ENCODE measurements at places on chromosomes 5 and 9. TPM values are rescaled to one million over a fixed set of nuclear protein-coding genes. Genes with fewer than 3 reads are reported as not detected.
A peak's percentile ranks its signal among the peaks of the same experiment; 100 is the strongest.

The CCL21 gene
- total RNA-seq: 172 TPM

The GLIPR2 gene
- total RNA-seq: 52.7 TPM

DNA sequence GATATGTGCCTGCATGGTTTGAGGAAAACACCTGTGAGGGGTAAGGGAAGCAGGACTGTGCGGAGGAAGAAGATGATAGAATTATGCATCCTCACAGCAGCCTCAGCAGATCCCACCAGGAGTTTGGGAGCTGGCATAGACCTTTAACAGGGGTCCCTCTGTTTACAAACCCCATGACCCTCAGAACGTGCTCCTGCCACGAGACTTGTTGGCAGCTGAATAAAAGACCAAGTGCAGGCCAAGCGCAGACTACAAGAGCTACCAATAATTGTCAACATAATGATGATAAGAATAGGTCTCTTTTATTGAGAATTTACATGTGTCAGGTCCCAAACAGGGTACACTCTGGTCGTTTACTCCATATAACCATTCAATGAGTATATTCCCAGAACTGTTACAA lies 236.0 kb downstream of the MED10 start:
- H3K4me1 ChIP-seq: no peaks in the 10 kb centered on the region
- DNase-seq: peak; percentile 55
- no peak overlapping the region for H3K27ac ChIP-seq
- H3K4me3 ChIP-seq: no peak overlapping the region

DNA sequence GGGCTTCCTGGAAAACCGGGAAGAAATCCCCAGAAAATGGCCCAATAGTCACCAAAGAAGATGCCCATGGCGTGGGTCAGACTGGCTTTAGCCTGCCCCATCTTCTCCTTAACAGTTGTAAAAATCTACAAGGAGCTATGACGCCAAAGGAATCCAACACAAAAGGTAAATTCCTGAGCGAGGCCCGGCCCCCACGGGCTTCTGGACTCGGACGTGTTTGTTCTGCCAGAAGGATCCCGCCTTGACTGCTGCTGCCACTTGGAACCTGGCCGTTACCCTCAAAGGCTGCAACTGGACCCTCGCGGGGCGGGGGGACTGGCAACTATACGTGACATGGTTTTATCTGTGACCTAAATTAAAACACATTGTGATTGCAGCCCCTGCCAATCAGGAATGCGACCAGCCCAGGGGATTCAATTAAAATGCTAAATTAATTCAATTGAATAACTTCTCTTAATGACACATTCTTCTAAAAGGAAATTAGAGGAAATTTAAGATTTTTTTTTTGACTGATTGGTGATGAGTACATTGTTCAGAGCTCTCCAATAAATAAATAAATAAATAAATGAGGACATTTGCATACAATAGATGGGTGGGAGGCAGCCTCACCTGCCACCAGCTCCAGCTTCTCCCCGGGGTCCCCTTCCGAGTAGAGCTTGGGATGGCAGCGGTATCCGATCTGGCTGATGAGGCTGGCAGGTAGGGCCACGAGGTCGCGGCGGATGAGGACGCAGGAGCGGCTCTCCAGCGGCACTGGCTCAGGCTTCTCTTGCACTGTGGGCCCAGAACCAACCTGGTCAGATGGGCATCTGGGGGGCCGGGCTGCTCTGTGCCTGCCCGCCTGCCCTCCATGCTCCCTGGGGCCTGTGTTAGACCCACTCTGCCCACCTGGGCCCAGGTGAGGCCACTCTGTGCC lies 54.7 kb upstream of the UBAC1 start:
- peaks cover 18% of the 10 kb centered on the region for H3K4me1 ChIP-seq
- peaks cover 29% of the 10 kb centered on the region for H3K36me3 ChIP-seq
- H3K27me3 ChIP-seq: no peaks in the 10 kb centered on the region
- no peak overlapping the region for H3K27ac ChIP-seq

DNA sequence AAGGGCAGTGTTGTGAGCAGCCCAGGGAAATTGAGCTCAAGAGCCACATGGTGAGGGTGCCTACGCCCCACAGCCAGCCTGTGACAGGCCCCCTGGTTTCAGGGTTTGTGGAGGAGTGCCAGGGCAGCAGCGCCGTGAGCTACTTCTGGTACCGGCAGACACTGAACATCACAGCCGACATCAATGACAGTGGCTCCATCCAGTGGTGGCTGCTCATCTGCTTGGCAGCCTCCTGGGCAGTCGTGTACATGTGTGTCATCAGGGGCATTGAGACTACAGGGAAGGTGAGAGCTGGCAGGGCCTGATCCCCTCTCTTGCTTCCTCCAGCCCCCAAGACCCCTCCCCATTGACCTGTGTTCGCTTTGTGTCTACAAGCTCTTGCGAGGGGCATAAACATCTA lies 10.2 kb downstream of the SLC6A18 start:
- no peak overlapping the region for H3K4me3 ChIP-seq
- H3K27ac ChIP-seq: no peak overlapping the region
- no peaks in the 10 kb centered on the region for H3K36me3 ChIP-seq

The OR1J2 gene
- total RNA-seq: not detected

All from esophagus muscularis mucosa (tissue), 4 donors.